ENCODE measurements at places on chromosomes 2 and 18.
A peak's percentile ranks its signal among the peaks of the same experiment; 100 is the strongest.

DNA sequence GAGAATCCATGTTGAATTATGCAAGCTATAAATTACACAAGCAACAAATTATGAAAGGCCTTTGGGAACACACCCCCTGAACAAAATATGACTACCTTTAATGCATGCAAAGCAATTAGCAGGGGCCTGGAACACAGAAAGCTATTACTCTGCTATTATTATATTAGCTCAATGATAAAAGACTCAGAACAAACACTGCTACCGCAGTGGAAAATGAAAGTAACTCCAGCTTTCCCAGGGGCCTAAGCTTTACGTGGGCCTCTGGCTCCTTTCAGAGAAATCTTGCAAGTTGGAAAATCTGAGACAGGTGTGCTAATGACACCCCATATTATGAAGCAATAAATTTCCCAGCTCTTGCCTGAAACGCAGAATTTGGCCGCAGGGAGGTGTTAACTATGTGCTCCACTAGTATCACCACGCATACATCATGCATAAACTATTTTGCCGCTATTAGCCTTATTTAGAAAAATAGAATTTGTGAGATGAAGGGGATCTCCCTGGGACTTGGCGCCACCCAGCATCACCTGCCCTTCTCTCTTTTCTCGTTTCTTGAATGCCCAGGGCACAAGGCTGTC is 321.6 kb upstream of the LYPD1 start:
- DNase-seq = no peak

GRCh38 chr2:3377279-3377611 is 373 bp downstream of the EIPR1 start:
- DNase-seq = peak; percentile 52

- no peak for DNase-seq
These were observed 59.2 kb upstream of the KLF7 start for GRCh38 chr2:207224791-207225482.

DNA sequence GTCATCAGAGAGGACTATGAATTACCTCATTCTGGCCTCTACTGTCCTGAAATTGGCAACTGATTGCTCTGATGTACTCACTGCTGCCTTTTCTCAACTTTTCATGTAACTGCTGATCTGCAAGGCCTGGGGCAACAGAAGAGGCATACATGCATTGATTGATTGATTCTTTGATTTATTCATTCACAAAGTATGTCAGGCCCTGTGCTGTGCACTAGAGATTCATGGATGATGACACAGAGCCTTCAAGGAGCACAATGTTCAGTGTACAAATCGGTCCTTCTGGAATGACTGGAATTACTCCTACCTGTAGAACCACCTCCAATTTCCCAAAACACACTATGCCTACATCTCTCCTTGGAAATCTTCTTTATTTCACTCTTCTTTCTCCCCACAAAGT is 111.3 kb downstream of the LRATD1 start:
- DNase-seq = no peak

DNA sequence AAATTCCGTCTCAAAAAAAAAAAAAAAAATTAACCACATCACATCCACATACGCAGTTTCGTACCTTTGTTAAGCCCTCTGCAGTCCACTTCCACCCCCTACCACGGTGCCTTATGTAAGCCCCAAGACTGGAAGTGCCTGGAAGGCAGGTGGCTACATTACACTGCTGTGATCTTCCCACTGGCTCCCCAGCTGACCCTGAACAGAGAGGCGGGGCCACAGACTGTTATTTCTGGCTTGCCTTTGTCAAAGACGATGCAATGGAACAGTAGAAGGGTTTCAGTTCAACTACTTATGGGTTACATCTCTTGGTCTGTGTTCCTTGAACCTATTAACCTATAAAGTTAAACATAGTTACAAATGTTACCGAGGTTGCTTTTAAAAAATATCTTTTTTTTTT is 15.7 kb upstream of the COX7A2L start:
- DNase-seq = no peak

- DNase-seq = peak; percentile 6
These were observed 95.4 kb downstream of the DOCK10 start for GRCh38 chr2:224946895-224947294.

DNA sequence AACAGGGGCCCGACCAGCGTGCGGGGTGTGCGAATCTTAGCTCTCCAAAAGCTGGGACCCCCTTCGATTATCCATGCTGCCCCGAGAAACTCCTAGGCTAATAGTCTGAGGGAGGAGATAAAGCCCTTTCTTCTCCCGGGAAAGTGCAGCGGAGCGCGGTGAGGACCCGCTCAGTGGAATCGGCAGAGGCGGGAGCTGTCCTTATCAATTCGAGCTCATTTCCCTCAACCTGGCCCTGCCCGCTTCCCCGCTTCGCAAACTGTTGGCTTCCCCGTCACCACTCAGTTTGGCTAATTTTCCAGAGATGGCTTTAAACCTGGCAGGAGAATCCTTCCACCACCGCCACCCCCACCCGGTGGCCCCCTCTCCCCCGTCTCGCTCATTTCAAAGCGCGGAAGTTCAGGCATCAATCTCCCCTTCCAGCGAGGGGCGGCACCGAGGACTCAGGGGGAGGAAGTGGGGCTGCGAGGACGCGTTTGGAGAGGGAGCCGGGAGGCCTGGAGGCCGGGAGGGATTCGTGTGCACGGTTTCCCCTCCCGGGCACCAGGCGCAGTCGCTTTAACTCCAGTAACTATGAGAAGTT is 1.6 kb downstream of the KLHL14 start:
- DNase-seq = no peak

DNA sequence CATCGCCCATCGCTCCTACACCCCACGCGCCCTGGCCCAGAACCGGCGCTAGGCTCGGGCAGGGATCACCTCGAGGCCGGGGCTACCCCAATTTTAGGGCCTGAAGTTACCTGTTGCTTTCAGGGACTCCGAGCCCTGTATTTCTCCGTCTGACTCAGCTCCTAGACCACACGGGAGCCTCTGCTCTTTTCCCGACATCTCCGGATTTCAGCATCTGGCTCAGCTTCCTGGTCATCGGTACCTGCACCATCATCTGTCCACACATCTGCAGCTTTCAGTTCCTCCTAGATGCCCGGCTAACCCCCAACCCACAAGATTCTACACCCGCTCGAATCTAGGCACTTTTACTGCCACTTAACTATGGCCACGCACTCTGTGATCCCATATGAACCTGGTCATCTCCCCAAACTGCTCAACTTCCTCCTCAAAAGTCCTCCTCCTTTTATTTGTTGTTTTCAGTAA is 12.1 kb upstream of the HMSD start:
- DNase-seq = no peak

DNA sequence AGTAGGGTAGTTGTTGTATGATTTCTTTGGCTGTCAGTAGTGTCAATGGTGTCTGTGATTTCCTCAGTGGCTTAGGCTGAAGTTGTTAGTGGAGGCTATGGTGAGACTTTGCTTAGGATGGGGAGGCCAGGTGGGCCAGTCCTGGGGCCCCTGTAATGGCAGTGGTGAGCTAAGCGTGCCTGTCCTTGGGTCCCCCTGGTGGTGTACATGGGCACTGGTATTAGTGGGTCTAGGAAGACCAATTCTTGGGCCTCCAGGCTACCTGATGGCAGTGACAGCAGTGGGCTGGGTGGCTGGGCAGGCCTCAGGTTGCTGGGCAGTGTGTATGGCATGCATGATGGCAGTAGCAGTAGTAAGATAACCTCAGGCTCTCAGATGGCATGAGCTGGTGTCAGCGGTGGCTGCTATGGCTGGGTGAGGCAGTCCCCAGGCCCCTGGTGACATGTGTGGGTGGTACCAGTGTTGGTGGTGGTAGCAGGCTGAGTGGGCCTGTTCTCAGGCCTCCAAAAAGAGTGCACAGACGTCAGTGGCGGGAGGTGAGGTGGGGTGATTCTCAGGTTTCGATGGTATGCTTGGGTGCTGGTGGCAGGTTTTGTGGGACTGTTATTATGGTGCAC is 103.2 kb downstream of the KLHL14 start:
- DNase-seq = no peak

DNA sequence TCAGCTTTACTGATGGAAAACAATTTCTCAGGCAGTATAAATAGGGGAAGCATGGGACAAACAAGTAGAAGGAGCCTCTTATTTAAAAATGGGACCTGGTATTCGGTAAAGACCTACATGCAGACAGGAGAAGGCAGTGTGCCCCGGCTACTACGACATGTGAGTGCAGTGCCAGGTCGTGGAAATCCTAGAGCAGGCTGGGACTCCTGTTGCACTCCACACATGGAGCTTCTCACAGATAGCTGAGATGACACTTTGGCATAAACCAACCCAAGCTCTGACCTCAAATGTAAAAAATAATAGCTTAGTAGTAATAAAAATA is 885 bp upstream of the DSEL start:
- DNase-seq = no peak

- DNase-seq = no peak
These were observed 159.4 kb downstream of the PXDN start for GRCh38 chr2:1584691-1585485.

DNA sequence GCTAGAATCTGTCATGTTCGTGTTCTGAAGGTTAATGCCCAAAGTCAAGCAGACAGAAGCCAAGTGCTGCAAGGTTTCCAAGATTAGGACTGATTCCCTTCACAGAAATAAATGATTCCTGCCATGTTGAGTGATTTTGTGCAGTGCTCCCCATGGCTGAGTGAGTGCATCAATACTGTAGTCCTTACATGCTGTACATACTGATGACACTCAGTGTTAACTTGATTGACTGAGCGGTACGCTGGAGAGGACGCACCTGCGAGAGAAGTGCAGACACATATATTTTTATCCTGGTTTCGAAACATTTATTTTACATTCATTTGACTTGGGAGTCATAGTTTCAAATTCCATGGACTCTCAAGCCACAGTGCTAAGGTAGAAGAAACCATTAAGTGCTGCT is 92.0 kb downstream of the ASXL3 start:
- no peak for DNase-seq

GRCh38 chr18:49725809-49726674 is 87.3 kb downstream of the ACAA2 start:
- no peak for DNase-seq

DNA sequence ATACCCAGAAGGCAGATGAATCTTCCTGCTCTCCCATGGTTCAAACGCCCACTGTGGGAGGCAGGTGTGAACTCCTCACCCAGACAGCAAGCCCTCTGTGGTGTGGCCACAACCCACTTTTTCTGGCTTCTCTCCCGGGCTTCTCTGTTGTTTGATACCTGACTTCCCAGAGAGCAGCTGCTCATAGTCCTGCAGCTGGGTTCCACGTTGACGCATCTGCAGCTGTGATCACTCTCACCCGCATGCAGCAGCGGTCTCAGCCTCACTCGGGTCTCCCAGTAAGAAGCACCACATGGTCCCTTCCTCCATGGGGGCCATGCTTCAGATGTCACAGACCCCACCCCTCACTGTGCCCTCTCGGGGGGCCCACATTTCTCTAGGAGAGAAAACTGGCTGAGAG is 3.5 kb downstream of the ASPRV1 start:
- peak; percentile 71 for DNase-seq

GRCh38 chr18:66557091-66557490 is 46.8 kb downstream of the CDH19 start:
- no peak for DNase-seq

DNA sequence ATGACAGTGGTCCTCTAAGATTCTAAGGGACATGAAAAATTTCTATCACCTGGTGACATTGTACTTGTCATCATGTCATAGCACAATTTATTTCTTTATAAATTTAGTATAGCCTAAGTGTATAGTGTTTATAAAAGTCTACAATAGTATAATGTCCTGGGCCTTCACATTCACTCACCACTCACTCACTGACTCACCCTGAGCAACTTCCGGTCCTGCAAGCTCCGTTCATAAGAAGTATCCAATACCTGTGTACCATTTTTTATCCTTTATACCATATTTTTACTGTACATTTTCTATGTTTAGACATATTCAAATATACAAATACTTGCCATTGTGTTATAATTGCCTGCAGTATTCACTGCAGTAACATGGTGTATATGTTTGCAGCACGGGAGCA is 72.8 kb upstream of the DSEL start:
- no peak for DNase-seq

DNA sequence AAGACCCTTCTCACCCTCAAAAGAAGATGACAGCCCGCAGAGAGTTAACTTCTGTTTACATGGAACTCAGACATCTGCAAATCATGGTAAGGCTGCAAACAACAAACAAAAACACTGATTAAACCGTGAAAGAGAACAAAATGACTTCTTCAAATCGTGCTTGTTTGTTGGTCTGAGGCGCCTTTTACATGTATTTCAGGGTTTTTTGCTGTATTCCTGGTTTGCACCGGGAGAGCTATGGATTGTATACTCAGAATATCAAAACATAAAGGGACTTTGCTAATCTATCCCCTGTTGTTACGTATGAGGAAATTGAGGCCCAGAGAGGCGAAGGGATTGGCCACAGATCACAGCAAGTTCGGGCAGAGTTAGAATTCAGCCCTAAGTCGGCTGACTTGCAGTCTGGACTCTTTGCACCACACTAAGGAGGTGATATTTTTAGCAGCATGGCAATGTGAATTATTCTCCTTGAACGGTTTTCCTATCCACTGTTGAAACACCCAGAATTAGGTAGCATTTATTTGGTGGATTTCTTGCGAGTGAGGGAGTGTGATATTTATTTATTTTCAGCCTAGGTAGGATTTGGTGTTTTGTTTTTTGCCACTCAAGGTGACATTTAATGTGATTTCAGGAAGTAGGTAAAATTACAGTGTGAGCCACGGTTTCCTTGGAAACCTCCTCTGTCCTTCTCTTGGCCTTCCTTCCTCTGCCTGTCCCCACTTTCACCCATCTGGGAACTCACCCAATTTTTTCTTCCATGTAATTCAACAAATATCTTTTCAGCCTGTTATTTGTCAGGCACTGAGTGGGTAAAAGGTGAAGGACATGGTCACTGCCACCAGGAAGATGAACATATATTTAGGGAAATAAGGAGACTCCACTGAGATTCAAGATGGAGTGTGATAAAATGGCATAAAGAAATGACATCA is 980 bp upstream of the PDE6D start:
- DNase-seq = no peak

GRCh38 chr18:12287131-12287681 is 20.8 kb upstream of the TUBB6 start:
- no peak for DNase-seq

GRCh38 chr2:172031536-172031935 is 31.8 kb downstream of the METAP1D start:
- no peak for DNase-seq

GRCh38 chr2:151423760-151424159 is 14.1 kb downstream of the RIF1 start:
- no peak for DNase-seq

- DNase-seq = no peak
These were observed 16.3 kb downstream of the NYAP2 start for GRCh38 chr2:225415792-225416191.

- no peak for DNase-seq
These were observed 110.4 kb upstream of the CREB1 start for GRCh38 chr2:207419331-207419730.

DNA sequence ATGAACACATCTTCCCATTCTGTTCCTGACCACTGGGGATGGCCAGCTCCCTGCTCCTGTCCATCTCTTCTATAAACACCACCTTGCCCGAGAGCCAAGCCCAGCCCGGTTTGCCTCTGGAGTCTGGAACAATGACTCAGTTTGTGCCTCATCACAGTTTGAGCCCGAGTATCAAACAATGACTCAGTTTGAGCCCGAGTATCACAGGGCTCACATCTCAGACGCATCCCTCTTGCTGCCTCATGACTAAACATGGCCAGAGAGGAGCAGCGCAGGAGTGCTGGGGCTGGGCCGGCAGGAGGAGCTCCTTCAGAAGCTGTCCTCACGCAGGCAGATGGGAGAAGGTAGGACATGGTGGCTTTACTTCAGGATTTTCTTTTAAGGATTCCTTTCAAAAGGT is 68.7 kb downstream of the PXDN start:
- DNase-seq = no peak

All from SHP77 treated with DMSO at 0.1 percent for 48 hours (cell line).